NK-92 treated with Interleukin-12 subunit alpha and Interleukin-12 subunit beta, amount 100 ng/mL, for 24 hours (cell line): ENCODE measurements at places on chromosomes 6 and 20.

- DNase-seq: no peak
Observed at GRCh38 chr20:45649312-45649863, 18.3 kb upstream of the WFDC9 start.

- DNase-seq: no peak
Observed at GRCh38 chr20:15951658-15952057, 621.6 kb downstream of the KIF16B start.

DNA sequence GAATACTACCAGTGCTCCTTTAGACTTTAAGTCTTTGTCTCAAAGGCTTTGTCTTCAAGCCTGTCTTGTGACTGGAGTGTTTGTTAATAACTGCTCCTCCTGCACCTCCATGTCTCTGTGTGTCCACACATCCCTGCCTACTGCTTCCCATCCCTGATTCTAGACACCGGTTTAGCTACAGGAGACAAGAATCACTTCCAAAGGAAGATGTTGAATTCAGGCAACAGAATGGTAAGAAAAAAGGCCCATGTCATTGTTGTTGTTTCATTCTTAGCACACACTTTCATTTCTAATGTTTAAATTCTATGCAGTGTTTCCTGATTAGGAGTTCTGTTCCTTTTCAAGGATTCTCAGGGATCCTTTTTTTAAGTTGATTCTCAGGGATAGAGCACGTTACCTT lies 293.6 kb upstream of the STXBP5 start:
- DNase-seq: no peak

GRCh38 chr20:8589956-8590355 lies 457.9 kb downstream of the PLCB1 start:
- DNase-seq: no peak

- no peak for DNase-seq
Observed at GRCh38 chr6:46411456-46412197, 79.6 kb downstream of the RCAN2 start.
